ENCODE measurements at places on chromosomes 1 and 21.

- DNase-seq: no peak
These were observed 56.7 kb downstream of the PRRX1 start for GRCh38 chr1:170720661-170721060.

- no peak for DNase-seq
These were observed 3.5 kb downstream of the MARCKSL1 start for GRCh38 chr1:32332290-32333079.

- DNase-seq: no peak
These were observed 61.5 kb downstream of the RUNX1 start for GRCh38 chr21:34987501-34988072.

GRCh38 chr1:112614460-112615065, 4.4 kb downstream of the ST7L start:
- DNase-seq: peak; percentile 58

- DNase-seq: no peak
These were observed 7.4 kb upstream of the TIAM1 start for GRCh38 chr21:31351438-31351837.

DNA sequence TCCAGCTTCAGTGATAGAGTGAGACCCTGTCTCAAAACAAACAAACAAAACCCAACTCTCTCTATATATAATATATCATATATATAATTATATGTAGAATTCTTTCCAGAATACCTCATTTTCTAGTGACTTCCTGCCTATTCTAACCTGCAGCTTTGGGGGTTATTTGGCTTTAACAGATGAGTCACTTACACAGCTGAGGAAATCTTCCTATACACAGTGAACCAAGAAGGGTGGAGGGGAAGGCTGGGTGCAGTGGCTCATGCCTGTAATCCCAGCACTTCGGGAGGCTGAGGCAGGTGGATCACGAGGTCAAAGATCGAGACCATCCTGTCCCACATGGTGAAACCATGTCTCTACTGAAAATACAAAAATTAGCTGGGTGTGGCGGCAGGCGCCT, 9.2 kb downstream of the RAB29 start:
- DNase-seq: no peak

DNA sequence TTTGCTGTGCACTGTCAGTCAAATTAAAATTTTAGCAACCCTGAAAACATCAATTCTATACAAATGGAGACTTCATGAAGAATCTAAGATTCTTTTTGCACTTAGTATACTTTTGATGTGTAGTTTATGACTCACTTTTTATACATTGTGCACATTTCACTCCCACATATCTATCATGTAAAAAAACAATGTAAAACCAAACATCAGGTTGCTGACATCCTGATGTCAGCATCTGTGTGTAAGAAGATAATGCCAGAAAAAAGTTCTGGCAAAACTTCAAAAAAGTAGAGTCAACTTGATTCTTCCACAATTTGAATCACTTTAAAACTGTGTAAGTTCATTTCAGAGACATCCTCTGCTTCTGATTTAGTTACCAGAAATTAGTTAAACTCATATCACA, 115.7 kb downstream of the CENPF start:
- DNase-seq: no peak

DNA sequence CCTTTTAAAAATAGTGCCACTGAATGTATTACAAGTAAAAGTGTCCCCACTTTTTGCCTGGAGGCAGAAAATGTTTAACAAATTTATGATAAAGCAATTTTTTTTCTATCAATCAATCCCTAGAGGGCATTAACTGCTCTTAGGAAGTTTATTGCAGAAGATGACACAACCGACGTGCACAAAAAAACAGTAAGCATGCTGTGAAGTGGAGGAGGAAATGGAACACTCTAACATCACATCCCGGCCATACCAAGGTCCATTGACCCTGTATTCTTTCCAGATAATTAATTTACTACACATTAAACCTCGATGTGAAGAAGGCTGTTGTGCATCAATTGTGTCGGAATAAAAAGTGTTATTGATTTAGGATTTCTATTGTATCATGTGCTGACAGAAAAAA, 264.9 kb upstream of the NR5A2 start:
- no peak for DNase-seq

DNA sequence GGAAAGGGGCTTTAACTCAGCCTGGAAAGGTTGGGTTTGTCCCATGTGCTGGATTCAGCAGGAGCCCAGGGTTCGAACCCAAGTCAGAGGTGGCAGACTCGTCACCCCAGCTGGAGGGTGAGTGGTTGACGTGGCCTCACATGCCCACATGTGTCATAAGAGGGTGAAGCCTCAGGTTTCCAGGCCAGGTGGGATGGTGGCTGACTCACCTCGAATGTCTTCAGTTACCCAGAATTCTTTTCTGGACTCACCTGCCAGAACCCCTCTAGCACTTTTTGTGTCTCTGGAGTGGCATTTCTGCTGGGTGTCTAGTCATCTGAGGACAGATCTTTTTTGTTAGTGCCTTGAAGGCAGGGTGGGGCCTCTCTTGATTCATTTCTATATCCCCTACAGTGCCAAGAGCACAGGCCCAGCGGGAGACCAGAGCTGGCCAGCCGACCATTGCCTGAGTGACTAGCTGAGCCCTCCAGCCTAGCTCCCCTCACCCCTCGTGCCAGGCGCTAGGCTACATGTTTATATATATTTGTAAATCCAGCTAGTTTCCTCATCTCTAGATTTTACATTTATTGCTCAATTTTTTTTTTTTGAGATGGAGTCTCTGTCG, 28.1 kb downstream of the IL6R start:
- DNase-seq: no peak

DNA sequence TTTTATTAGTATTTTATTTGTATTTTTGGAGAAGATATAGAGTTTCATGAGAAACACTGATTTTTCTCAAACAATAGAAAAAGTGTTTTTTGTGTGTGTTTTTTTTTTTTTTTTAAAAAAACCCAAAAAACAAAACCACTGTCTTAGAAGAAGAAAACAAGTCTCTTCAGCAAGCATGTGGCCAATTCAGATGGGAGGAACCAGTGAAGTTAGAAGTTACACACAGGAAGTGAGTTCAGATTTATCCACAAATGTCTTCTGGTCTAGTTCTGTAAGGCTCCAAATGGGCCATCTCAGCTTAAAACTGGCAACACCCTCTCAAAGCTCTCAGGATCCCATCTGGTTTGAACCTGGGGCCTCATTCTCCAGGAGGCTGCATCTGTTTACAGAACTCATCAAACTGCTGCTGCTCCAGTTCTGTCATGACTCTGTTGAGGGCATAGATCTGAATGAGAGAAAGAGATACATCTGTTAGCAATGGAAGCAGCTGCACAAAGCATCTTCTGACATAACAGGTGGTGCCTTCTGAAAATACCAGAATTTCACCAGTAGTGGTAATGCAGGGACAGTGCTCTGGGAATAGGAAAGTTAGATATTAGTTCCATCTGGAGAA, 9.8 kb upstream of the ERMAP start:
- no peak for DNase-seq

DNA sequence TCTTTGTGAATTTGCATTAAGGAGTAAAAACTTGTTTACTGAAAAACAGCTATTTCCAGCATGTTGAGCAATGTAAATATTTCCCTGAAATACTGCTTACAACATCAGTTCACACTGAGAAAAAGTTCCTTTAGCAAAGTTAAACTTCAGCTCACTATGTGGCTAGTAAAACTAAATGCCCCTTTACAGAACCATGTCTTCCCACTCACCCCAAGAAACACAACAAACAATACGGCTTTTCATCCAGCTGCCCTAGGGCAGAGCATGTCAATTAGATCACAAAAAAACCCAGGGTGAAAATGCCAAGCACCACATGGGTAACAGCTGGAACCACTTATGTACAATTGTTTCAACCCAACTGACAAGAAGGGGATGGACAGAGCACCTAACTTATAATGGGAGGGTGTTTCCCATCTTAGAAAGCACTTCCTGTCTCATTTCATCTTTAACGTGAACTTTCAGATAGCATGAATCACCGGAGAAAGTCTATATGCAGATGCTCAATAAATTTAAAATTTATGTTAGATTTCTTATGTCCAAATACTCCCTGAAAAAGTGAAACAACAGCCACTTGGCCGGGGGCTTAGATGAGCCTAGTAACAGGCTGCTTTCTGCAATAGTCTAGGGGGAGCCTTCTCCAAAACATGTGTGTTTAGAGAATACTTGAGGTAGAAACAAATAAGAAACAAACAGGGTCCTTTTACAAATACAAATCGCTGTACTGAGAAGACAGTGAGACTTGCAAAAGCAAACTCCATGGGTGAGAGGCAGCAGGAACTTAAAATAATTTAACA, 6.6 kb downstream of the NID1 start:
- DNase-seq: no peak

GRCh38 chr1:156768610-156769295, 1.4 kb downstream of the PRCC start:
- DNase-seq: no peak

- no peak for DNase-seq
These were observed 12.3 kb downstream of the BCAR3 start for GRCh38 chr1:93669369-93669768.

DNA sequence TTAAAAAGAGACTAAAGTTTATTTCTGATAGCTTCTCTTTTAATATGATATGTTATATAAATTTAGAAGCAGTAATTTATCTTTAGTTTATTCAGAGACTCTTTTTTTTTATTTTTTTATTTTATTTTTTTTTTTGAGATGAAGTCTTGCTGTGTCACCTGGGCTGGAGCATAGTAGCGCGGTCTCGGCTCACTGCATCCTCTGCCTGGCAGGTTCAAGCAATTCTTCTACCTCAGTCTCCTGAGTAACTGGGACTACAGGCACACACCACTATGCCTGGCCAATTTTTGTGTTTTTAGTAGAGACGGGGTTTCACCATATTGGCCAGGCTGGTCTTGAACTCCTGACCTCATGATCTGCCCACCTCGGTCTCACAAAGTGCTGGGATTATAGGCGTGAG, 89.6 kb downstream of the DISP1 start:
- DNase-seq: no peak

GRCh38 chr1:152972196-152972886, 1.9 kb downstream of the SPRR4 start:
- DNase-seq: no peak

GRCh38 chr1:93344886-93345632, 648 bp upstream of the DR1 start:
- no peak for DNase-seq

DNA sequence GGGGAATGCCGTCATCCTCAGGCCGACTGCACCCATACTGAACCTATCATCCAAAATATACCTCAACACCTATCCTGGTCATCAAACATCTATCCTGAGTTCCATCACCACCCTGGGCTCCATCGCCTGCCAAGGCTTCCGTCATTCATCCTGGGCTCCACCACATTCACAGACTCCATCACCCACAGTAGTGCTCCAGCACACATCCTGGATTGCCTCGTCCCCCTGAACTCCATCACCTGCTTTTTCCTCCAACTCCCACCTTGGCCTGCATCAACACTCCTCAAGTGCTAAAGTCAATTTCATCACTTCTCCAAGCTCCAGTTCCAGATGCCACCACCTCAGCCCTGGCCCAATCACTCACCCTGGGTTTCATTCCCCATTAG, 7.8 kb downstream of the MAP3K6 start:
- DNase-seq: no peak

GRCh38 chr1:214678386-214678785, 75.4 kb downstream of the CENPF start:
- DNase-seq: no peak

DNA sequence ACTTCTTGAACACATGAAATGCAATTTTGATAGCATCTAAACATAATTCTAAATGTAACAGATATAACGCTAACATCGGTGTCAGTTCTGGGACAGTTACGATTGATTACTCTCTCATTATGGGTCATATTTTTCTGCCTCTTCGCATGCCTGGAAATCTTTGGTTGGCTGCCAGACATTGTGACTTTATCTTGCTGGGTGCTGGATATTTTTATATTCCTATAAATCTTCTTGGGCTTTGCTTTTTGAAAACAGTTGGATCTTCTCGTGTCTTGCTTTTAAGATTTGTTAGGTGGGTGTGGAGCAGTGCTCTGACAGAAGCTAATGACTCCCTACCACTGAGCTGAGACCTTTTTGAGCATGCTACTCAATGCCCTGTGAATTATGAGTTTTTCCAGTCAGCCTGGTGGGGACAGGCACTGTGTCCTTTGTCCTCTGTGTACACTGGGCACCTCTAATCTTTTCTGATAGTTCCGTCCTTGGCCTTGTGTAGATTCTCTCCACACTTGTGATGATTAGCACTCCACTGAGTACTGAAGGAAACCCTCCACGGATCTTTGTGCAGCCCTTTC, 28.0 kb upstream of the EDARADD start:
- no peak for DNase-seq

DNA sequence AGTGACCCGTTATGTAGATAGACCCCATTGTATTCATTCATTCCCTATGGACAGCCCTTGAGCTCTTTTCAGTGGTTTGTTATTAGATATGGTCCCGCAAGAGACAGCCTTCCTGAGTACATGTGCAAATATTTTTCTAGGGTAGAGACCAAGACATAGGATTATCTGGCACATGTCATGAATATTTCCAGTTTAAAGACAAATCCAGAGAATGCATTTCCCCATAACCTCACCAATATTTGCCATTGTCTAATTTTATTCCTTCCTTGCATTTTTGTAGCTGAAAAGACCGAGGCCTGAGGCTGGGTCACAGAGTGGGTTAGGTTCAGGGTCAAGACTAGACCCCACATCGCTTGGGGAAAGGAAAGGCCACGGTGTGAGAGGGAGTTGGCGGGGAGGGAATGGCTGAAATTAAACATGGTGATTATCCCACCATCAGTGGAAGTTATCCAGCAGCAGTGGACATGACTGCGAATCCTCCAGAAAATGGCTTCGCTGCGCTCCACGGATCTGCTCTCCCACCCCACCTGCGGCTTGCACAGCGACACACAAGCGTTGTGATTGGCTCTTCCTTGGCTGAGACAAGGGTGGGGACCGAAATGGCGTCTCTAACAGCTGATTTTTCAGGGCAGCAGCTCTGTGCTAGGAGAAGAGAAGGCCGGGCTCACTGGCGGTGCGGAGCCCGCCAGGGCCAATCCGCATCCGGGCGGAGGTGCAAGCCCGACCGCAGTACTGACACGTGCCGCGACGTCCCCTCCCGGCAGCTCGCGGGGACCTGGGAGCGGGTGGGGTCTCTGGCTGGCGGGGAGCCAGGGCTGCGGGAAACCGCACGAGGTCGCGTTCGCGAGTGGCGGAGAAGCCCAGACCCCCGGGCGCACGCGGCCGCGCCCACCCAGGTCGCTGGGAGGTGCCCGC, 16.1 kb upstream of the STMN1 start:
- peak; percentile 71 for DNase-seq

GRCh38 chr1:218401441-218401997, 56.4 kb downstream of the TGFB2 start:
- no peak for DNase-seq

- no peak for DNase-seq
These were observed 97.5 kb downstream of the SPATA46 start for GRCh38 chr1:162279136-162279498.

GRCh38 chr21:33268737-33269441, 2.7 kb downstream of the IL10RB start:
- DNase-seq: peak; percentile 19

GRCh38 chr1:187763976-187764375, 935.2 kb downstream of the PLA2G4A start:
- DNase-seq: no peak
